Stimulated activated CD4-positive, alpha-beta T cell treated with anti-CD3 and anti-CD28 coated beads, Interleukin-15, amount 100 ng/mL, for 48 hours (primary cell): ENCODE measurements at places on chromosomes 4 and X.

DNA sequence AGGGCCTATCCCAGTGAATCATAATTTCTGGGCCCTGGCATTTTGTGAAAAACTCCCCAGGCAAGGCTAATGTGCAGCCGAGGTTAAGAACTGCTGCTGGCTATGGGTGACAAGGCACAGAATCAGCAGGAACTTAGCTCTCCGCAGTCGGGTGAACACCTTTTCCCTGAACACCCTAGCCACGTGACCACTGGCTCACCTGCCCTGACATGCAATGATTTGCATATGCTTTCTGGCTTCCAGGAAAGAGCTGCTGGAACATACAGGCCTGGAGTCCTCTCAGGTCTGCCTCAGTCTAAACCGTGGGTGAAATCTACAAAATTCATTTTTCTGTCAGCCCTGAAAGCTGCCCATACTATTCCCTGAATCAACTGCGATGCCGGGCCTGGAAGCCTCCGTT lies 56.6 kb downstream of the ZNF827 start:
- no peak for DNase-seq

DNA sequence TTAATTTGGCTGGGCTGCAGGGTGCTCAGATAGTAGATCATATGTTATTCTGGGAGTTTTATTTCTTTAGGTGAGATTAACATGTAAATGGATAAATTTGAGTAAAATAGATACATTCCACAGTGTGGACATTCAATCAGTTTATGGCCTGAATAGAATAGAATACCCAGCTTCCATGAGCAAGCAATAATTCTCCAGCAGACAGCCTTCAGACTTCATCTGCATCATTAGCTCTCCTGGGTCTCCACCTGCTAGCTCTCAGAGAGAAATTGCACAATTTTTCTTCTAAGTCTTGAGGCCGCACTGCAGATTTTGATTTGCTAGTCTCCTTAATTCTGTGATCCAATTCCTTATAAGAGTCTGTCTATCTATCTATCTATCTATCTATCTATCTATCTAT lies 420.3 kb upstream of the BOD1L1 start:
- DNase-seq = no peak

DNA sequence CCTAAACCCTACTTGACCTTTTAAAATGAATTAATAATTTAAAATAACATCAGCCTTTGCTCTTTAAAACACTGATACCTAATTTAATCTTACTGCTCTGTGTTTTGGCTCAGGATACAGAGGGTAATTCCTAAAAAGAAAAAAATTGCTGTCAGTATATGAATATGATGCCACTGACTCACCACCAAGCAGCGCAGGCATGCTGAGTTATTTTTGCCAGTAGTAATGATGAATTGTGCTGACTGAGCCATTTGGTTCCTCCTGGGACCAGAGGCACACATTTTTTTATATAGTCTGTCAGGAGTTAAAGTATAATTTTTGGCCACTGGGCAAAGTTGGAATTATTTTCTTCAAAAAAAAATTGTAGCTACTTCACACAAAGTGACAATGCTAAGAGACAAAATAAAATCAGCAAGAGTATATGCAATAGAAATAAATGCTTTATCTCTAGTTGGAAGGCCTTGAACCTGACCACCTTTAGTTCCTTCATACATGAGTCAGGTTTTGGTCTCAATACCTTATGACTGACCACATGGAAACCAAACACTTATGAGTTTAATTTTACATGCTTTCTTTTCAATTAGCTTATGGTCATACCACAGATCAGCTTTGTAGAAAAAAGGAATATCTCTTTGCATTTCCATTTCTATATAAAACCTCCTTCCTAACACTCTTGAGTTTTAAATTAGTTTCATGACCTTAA lies 115.1 kb downstream of the PPP3CA start:
- DNase-seq = peak; percentile 21

GRCh38 chr4:108043526-108043925 lies 53.8 kb downstream of the HADH start:
- no peak for DNase-seq

GRCh38 chr4:36601864-36602495 lies 320.6 kb downstream of the DTHD1 start:
- DNase-seq = no peak

GRCh38 chrX:39946822-39947221 lies 150.9 kb downstream of the BCOR start:
- no peak for DNase-seq

- no peak for DNase-seq
Observed at GRCh38 chrX:68146054-68146453, 287.2 kb downstream of the OPHN1 start.

DNA sequence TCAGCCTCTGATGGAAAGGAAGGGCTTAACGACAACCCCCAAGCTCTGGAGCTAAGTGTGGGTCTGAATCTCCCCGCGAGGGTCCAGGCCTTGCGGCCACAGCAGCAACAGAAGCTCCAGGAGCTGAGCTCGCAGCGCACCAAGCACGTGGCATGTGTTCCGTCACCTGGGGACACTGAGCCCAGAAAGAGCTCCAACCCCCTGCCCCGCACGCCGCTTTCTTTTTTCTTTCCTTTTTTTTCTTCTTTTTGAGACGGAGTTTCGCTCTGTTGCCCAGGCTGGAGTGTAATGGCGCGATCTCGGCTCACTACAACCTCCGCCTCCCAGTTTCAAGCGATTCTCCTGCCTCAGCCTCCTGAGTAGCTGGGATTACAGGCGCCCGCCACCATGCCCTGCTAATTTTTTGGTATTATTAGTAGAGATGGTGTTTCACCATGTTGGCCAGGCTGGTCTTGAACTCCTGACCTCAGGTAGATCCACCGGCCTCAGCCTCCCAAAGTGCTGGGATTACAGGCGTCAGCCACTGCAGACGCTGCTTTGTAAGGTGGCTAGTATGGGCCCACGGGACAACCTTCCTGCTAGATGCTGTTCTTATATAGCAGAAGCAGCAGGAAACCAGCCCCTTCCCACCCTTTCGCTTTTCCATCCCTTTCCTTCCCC lies 685 bp upstream of the TNIP2 start:
- DNase-seq = no peak

DNA sequence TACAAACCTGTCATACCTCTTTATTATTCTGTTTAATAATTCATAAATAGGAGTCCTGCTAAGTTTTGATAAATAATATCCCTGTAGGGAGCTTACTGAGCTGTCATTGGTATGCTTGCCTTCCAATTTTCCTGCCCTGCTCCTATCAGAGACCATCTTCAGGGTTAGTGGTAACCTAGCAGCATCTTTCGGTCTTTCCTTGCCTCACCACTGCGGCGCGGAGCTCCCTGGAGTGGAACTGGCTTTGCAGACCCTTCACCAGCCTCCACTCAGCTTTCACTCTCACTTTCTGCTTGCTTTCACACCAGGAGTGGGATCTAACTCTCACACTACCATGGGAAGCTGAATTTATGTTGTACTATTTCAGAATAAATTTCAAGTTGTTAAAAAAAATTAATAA lies 481.7 kb upstream of the ATOH1 start:
- DNase-seq = no peak

DNA sequence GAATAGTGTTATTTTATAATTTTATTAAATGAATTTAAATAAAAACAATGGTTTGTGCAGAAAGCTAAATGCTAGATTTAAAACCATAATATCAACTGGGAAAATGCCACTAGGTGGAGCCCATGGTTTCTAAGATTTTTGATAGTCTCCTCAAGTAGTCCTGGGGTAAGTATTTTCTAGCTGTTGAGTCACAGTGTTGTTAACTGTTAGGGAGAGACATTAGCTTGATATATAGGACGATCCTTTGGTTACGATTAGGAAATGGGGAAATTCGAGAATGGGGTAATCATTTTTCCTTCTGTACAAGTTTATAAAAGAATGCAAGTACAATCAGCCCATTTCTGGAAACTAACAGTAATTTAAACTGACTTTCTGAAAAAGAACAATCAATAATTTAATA lies 378.4 kb downstream of the ANKRD50 start:
- no peak for DNase-seq

- no peak for DNase-seq
Observed at GRCh38 chrX:135632353-135632752, 81.1 kb upstream of the CT45A1 start.

GRCh38 chrX:7120878-7121219 lies 26.7 kb upstream of the STS start:
- no peak for DNase-seq

- DNase-seq = no peak
Observed at GRCh38 chr4:183426507-183426906, 17.9 kb upstream of the CDKN2AIP start.

DNA sequence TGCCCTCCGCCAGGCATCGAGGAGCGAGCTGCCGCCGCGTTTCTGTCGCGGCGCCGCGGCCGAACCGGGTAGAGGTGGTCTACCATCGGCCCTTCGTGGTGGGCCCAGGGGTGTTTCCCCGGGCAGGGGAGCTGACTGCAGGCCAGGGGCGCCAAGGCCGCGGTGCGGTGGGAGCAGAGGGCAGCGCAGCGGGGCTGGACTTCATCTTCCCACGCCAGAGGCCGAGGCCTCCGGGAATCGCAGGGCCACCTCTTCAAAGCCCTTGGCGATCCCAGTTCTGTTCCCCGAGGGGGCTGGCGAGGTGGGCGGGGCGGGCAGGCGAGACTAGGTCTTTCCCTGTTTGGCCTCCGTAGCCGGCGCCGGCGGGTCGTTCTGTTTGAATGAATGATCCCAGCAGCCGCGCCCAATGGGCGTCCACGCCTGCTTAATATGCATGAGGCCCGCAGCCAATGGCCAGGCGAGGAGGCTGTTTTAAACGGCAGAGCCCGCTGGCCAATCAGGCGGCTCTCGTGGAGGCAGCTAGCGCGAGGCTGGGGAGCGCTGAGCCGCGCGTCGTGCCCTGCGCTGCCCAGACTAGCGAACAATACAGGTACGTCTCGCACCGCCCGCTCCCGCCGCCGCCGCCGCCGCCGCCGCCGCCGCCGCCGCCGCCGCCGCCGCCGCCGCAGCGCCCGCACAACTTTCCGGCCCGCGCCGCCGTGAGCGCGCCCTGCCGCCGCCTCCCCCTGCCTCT lies at the start of gene HMGB3:
TSS of gene HMGB3 (plus strand) at position 548 of the 733 bp plus-strand sequence. CDS start 2,265 bp downstream, outside the sequence.
- DNase-seq = peak; percentile 74

- DNase-seq = no peak
Observed at GRCh38 chrX:118862091-118862490, 38.5 kb downstream of the ZCCHC12 start.

DNA sequence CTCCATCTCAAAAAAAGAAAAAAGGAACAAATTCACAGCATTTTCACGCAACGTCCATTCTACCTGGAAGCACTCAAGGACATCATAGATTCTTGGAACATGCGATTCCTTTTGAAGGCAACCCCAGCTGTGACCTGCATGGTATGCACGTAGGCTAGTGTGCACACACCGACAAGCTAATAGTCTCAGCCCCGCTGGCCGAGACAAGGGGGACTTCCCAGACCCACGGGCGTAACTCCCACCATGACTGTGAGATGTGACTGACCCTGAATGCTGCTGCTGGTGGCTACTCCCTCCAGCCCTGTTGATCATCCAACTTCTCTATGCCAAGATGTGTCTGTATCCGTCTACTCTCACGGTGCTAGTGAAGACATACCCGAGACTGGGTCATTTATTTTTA lies 78.3 kb downstream of the CRLF2 start:
- no peak for DNase-seq

GRCh38 chrX:38561126-38561868 lies at the start of gene TSPAN7:
Gene TSPAN7 (plus strand): TSS chrX:38561542. CDS start chrX:38561547, 5 bp downstream.
- peak; percentile 59 for DNase-seq

DNA sequence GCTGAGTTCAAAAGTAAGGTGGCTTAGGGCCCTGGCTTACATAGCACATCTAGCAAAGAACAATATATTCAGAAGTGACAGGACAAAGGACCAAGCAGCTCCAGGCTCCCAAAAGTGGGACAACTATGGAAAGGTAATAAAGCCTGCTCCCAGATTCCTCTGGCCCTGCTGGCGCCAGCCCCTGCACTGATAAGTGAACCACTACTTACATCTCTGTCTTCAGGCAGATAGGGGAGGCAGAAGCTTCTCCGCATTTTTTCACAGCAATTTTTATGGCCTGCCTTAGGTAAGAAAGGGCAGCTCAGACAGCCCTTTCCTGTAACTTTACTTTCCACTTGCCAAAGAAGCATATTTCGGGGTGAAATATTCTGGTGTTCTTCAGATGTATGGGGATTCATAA lies 83.9 kb downstream of the MTNR1A start:
- DNase-seq = no peak

DNA sequence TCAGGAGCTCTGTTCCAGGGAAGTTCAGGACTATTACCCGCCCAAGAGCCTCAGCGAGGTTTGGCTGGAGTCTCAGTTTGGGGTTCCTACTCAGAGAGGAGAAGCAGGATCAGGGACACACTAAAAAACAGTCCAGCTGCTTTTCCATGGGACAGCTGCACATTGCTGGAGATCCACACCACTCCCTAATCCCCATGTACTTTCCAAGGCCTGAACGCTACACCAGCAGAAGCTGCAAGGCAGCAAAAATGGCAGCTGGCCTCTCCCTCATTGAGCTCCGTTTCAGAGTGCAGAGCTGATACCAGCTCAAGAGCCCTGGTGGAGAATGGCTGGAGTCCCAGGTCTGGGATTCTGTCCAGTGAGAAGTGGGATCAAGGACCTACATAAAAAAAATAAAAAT lies 551.2 kb upstream of the PABPC5 start:
- no peak for DNase-seq

- no peak for DNase-seq
Observed at GRCh38 chrX:119726900-119727555, 31.4 kb upstream of the SOWAHD start.

DNA sequence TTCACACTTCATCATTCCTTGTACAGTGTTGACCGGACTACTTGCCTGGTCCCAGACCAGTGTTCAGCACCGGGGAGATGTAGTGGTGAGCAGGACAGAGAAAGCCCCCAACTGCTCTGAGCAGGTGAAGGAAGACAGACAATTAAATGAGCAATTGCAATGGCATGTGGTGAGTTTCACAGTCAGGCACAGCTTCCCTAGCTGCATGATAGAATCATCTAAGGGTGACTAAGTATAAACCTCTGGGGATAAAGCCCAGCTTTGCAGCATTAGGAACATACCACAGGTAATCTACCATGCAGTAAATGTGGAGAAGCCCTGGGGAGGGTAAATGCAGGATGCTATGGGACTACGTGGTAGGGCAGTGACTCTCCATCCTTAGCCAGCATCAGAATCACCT lies 47.8 kb downstream of the TMA16 start:
- DNase-seq = no peak

- DNase-seq = no peak
Observed at GRCh38 chr4:152278505-152279233, 257.2 kb downstream of the FBXW7 start.

GRCh38 chr4:94356444-94356843 lies 13.8 kb upstream of the HPGDS start:
- DNase-seq = no peak

DNA sequence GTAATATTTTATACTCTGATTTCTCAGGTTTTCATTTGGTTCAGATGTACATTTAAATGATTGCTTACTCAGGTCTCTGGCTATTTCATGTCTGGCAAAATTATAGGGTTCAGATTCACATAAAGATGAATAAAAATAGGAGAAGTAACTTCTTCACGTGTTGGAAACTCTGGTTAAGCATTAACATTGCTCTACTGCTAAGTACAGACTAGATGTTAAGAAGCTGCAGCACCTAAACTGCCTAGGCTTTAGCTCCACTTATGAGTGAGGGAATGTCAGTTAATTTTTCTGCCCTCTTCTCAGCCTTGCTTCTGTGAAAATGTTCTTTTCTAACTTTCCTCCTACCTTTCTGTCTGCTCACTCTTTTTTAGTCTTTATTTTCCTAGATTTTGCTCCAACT lies 361.2 kb downstream of the ARAP2 start:
- no peak for DNase-seq
